ENCODE measurements at places on chromosomes 12 and 14.
A peak's percentile ranks its signal among the peaks of the same experiment; 100 is the strongest.

DNA sequence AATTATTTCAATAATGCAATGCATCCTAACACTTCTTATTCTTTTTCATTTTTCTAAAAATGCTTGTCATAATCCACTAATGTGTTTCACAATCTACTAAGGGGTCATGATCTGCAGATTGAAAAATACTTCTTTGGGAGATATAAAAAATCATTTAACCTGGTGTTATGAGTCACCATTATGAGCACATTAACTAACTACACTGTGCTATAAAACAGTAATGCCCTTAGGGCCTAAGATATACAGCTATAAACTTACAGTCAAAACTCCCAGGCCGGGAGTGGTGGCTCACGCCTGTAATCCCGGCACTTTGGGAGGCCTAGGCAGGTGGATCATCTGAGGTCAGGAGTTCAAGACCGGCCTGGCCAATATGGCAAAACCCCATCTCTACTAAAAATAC, 14.2 kb downstream of the ATXN2 start:
- DNase-seq: no peak

GRCh38 chr14:106556665-106557289, 1030.4 kb downstream of the TMEM121 start:
- no peak for DNase-seq

DNA sequence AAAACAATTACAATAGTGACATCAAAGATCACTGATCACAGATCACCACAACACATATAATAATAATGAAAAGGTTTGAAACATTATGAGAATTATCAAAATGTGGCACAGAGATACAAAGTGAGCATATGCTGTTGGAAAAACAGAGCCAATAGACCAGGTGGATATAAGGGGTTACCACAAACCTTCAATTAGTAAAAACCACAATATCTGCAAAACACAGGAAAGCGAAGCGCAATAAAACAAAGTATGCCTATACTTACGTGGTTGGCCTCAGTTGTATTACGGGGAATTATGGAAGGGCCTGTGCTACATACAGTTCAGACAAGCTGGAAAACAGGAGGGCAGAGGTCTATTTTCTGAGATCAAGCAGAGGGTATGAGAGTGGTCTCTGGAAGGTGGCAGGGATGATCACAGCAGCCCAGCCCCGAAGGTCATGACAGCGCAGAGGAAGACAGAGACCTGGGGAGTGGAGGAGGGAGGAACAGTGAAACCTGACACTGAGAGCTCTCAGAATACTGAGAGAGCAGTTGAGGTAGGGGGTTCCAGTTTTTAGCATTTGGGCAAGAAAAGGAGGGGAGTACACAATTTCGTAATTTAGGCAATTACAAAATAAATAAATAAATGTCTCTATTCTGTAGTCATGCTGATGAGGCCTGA, 41.3 kb downstream of the IFNG start:
- DNase-seq: no peak

DNA sequence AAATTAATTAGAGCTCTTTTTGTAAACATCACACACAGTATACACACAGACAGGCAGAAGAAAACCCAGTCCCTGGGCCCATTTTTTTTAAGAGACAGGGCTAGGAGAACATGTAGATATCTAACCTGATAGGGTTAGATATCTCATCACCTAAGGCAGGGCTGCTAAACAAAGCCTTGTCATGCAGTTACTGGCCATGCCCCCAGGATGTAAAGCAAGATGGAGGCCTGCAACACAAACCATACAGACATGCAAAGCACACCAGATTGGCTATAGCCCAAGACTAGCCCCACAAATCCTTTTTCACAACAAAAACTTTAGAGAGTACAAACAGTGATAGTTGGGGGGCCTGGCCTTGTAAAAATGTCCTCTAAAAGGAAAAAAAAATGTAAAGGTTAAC, 20.5 kb downstream of the CLEC2A start:
- no peak for DNase-seq

GRCh38 chr14:38731962-38732361, 371.1 kb downstream of the SEC23A start:
- DNase-seq: no peak

DNA sequence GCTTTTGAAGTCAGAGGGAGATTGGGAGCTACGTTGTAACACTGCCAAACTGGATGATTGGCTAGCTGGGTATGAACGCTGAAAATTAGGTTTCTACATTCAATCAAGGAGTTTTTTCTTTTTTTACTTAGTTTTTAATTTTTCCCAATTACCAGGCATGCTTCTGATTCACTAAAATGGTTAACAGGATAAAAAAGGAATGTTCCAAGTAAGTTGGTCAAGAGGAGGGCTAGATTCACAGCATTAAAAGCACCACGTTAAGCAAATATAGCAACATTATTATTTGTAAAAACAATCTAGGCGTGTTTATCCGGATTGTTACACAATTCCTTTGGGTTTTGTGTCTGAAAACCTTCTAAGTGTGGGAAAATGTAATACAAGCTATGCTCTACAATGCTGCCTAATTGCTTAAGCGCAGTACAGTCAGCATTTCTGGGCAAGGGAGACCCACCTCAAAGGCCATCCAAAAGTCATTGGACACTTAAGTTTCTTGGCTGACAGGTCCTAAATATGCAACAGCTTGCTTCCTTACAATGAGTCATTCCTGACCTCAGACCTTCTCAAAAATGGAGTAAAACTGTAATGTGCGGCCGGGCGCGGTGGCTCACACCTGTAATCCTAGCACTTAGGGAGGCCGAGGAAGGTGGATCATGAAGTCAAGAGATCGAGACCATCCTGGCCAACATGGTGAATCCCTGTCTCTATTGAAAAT, 1.2 kb downstream of the RPLP0 start:
- DNase-seq: peak; percentile 42

DNA sequence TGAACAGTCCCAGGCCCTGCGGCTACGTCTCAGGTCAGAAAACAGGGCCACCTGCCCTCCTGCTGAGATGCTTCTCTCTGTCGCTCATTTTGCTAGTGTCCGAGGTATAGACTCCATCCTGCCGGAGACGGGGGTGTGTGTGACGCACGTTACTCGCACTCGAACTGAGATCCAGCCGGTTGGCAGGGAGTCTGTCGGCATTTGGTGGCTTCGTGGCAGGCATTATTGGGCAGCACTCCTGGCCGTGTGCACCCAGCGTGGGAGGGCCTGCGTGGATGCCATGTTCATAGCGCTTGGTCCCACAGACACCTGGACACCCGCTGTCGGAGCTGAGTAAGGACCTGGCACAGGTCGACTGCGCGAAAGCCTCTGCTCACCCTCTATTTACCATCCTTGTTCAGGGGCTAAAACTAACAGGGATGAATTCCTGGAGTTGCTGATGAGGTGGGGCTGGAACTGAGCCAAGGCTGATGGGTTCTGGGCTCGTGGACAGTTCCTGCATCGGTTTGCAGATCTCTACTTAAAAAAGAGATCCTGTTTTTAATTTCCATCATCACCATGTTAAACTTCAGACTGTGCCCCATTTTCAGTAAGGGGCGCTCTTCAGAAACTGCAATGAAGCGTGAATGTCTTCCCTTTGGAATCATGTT, 28.6 kb downstream of the AACS start:
- DNase-seq: no peak
